ENCODE measurements at places on chromosomes 4 and X.

DNA sequence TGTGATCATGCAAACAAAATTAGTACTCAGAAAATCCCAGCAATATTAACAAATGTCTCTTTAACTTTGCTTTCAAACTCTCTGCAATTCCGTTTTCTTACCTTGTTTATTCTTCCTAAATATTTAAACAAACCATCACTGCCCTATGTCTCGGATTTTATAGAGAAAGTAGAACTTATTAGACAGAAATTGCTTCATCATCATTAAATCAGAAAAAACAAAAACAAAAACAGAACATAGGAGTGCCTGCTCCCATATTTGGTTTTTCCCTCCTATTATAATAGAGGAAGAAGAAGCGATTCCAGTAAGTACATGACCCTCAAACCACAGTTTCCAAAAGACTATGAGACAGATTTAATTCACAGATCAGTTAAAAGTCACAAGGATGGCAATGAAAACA, 1228.0 kb downstream of the RPA4 start:
- no peak for DNase-seq

DNA sequence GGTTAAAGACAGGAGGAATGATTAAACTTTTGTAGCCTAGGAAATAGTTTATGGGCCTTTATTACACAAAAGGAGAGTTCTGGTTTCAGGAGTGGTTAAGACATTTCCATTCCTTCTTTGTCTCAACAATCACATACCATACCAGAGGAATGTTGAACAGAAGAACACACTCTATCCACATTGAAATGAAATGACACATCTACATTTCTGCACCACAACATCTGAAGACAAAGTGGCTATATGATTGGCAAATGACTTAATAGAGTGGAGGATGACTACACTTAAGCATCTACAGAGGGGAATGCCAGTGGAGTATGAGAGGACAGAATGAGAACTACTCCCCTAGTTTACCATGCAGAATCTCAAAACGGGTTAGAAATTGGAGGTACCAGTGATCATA, 8.0 kb downstream of the CYP2U1 start:
- no peak for DNase-seq

DNA sequence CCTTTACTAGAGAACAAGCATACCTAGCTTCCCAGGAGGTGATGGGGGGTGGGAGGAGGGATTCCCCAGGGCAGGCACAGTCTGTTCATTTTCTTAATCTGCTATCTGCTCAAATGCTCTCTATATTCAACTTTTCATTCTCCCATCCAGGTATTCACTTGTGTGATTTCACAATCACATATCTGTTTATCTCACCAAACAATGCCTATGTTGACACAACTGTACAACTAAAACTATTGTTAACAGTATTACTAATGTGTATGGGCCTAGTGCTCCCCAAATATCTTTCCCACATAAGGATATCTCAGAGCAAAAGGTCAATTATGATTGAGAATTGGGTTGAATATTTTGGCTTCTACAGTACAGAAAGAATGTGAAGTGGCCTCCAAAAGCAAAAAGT, 210.8 kb downstream of the IQCM start:
- no peak for DNase-seq

DNA sequence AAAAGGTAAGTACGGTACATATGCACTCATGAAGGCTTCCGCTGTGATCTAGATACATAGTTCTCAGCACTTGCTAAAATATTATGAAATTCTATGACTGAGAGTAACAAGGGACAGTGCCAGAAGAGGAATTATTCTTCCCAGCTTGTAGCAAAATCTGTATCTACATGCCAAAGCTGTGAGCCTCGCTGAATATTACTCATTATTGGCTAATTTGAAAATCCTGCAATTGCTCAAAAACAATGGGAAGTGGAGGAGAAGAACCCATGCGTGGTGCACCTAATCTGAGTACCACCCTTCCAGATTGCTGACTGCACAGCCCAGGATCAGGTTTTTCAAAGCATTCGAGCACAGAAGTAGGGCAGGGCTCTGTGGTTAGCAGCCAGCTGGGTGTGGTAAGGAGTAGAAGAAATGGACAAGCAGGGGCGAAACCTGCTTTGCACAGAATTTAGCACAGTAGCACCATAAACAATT, 17.4 kb upstream of the PDCL2 start:
- DNase-seq, result no peak

DNA sequence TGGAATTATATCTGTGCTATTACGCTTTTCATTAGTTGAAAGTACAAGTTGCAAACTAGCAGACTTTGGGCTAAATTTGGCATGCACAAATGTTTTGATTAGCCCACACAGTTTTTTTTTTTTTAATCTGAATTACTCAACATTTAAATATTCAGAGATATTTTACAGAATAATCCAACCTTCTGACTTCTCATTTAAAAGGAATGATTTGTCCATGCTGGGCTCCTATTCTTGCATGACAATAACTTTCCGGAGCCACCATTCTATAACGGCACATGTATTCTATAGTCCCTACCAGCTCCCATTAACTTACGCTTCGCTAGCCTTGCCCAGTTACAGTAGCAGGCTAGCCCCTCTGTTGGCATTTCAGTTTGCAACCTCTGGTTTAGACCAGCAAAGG, 219.3 kb upstream of the FTHL17 start:
- no peak for DNase-seq

GRCh38 chr4:108738003-108738706, 24.7 kb downstream of the ETNPPL start:
- DNase-seq, result no peak

DNA sequence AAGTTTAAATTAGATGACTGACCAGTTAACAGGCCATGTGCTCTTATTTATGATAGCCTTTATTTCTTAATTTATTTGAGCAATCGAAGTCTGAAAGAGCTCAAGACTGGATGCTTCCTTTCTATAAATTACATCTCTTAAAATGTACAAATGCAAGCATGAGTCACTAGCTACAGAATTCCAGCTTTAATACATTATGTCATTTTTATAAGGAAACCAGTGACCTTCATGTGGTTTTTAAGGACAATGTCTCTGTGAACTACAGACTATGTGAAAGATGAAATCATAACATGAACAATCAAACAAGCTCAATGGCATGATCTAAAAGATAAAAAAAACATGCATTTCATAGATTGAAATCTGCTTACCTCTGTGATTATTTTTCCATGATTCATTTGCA, 15.4 kb downstream of the HTR2C start:
- DNase-seq, result no peak

- DNase-seq, result no peak
Measured at GRCh38 chr4:39626261-39626660, 12.4 kb downstream of the SMIM14 start.

DNA sequence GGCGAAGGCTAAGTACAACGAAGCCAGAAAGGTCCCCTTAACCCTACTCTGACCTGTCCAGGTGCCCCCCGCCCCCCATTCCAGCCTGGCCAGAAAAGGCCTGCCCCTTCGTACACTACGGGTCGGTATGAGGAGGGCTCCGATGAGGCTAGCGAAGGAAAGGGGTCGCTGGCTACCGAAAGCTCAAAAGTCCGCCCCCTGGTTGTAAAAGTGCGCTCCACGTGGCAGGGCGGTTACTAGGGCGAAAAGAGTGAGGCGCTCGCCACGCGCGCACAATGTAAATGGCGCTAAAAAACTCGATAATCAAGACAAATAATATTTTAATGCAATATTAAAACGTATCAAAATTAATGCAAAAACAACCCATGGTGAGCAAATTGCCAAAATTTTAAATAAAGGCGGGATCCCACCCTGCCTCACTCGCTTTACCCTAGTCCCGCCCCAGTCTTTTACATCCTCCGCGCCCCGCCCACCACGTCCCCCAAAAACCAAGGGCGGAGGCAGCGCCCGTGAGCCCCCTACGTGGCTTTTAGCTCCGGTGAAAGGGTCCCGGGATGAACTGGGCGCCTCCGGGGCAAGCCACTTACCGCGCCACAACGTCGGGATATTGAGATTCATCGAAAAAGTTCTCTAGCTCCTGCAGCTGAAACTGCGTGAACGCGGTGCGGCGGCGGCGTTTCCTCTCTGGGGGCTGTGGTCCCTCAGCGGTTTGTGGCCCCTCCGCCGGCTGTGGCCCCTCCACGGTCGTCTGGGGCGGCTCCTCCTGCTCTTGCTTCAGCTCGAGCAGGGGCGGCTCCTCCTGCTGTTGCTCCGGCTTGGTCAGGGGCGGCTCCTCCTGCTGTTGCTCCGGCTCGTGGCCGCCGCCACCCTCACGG, 929 bp downstream of the ESX1 start:
- no peak for DNase-seq

DNA sequence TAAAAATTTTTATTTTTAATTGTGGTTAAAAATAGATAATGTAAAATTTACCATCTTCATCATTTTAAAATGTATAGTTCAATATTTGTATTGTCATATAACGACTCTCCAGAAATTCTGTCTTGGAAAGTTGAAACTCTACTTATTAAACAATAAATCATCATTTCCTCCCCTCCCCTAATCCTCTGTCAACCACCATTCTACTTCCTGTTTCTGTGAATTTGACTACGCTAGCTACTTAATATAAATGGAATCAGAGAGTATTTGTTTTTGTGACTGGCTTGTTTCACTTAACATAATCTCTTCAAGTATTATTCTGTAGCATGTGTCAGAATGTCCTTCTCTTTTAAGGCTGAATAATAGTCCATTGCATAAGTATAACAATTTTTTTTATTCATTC, 729.0 kb upstream of the AADAT start:
- DNase-seq, result no peak

- DNase-seq, result no peak
Measured at GRCh38 chrX:69844636-69845035, 205.1 kb downstream of the AWAT2 start.

DNA sequence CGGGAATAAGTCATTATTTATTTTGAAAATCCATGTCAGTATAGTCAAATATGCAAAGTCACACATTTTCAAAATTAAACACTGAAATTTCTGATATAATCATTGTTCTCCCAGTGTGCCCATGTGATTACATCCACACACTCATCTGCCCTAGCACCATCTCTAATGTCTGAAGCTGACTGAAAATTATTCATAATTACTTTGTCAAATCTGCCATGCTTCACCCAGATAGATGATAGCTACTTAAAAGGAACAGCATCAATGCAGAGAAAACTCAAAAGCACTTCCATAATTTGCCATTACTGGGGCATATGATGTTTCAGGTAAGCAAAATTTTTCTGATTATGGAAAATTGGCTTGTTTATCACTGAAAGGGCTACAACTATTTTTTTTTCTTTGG, 1433.3 kb upstream of the IGFBP7 start:
- DNase-seq, result no peak

- no peak for DNase-seq
Measured at GRCh38 chr4:183038436-183038835, 60.6 kb upstream of the WWC2 start.

DNA sequence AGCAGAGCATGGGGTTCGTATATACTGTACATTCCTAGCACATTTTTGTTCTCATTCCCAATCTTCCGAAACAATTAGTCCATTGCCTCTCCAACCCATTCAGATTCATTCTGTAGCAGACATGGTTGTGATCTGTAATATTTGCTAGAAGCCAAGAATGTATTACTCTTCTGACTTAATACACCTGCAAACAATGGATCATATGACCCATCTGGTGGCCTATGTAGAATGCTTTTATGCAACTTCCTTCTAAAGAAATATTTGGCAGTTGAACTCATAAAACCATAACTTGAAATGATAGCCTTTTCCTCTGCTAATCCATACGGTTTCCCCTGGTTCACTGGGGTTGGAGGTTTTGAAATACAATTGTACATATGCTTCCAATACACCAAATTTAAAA, 32.8 kb upstream of the SGMS2 start:
- DNase-seq, result no peak

GRCh38 chr4:96916711-96917110, 1076.8 kb downstream of the PDHA2 start:
- DNase-seq, result no peak

GRCh38 chr4:76448211-76448610, 13.2 kb downstream of the SHROOM3 start:
- DNase-seq, result no peak

DNA sequence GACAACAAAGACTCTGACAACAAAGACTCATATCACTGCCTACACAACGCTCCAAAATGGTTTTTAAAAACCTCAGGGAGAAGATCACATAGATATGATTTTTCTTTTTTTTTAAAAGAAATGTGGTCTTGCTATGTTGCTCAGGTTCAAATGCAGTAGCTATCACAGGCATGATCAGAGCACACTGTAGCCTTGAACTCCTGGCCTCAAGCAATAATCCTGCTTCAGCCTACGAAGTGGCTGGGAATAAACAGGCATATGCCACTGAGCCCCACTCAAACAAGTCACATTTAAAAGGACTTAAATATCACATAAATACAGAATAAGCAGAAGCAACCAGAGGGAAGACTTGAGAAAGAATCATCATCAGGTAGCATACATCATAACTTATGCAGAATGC, 14.7 kb downstream of the DHX15 start:
- DNase-seq, result no peak

- DNase-seq, result no peak
Measured at GRCh38 chrX:152024710-152025109, 50.2 kb upstream of the GABRE start.

- no peak for DNase-seq
Measured at GRCh38 chr4:141159027-141159426, 25.8 kb upstream of the RNF150 start.

- no peak for DNase-seq
Measured at GRCh38 chrX:69062493-69062892, 102.8 kb downstream of the PJA1 start.

DNA sequence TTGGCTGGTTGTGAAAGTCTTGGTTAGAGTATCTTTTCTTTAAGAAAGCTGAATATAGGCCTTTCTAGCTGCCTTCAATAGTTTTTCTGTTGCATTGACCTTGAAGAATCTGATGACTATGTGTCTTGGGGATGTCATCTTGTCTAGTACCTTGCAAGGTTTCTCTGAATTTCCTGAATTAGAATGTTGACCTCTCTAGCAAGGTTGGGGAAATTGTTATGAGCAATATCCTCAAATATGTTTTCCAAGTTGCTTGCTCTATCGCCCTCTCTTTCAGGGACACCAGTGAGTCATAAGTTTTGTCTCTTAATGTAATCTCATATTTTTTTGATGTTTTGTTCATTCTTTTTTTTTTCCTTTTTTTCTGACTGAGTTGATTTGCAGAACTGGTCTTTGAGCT, 194.7 kb downstream of the RAB28 start:
- DNase-seq, result no peak

DNA sequence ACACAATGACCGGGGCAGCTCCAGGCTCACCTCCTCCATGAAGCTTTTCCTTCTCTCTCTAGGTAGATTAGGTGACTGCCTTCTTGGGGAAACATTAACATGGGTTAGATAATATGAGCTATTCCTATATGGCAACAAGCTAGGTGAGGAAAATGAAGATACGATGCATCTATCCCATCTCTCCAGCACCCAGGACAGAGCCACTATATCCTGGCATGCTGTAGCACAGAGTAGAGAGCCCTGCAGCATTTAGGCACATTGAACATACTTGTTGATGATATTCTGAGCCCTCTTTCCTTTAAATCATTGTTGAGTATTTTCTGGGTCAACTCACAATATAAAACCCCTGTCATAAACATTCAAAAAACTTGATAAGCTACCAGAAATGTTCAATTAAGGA, 494.2 kb upstream of the MAGEB2 start:
- no peak for DNase-seq

GRCh38 chrX:126824338-126825007, 4.9 kb downstream of the PRR32 start:
- no peak for DNase-seq

GRCh38 chr4:185840201-185840600, 28.2 kb upstream of the SORBS2 start:
- DNase-seq, result no peak

- DNase-seq, result no peak
Measured at GRCh38 chr4:107863850-107864371, 39.2 kb downstream of the SGMS2 start.
